ENCODE measurements at places on chromosomes 11 and 22.

DNA sequence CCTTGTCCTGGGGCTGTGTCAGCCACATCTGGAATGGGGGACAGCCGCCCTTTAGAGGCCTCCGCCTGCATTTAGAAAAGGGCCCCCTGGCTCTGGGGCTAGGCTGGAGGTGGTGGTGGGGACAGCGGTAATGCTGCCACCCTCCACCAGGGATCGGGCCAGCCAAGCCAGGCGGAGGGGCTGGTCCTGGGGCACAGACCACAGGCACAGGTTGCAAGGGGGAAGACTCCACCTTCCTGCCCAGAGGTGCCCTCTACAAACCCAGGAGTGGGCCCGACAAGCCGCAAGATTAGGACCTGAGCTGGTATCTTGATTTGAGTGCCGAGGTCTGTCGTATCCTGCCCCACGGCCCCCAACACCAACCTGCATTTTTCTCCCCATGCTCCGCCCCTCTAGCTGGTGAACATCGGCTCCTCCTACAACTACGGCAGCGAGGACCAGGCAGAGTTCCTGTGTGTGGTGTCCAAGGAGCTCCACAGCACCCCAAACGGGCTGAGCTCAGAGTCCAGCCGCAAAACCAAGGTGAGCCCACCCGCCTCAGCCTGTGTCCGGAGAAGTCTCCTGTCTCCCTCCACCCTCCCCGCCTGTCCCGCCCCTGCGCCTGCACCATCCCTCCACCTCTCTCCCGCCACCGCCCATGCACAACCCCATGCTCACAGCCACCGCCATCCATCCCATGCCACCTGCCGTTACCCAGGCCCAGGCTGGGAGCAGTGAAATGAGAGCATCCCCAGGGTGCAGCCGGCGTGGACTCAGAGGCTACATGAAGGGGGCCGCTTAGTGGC, 7.6 kb downstream of the KCTD17 start:
- DNase-seq, result no peak

DNA sequence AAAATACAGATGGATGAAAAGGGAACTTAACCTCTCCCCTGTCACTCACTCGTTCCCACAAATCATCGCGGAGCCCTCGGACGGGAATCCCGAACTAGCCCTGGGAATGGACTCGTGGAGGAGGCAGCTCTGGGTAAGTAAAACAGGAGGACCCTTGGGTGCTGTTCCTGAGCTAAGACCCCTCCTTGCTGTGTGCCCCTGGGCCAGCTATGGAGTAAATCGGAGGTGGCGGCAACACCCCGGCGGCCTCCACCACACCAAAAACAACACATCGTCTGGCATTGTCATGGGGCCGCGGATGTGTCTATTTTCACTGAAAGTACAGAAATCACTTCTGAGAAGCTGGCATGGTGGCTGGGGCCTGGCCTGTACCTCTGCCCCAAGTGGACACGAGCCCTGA, 12.1 kb downstream of the CPT1A start:
- no peak for DNase-seq

DNA sequence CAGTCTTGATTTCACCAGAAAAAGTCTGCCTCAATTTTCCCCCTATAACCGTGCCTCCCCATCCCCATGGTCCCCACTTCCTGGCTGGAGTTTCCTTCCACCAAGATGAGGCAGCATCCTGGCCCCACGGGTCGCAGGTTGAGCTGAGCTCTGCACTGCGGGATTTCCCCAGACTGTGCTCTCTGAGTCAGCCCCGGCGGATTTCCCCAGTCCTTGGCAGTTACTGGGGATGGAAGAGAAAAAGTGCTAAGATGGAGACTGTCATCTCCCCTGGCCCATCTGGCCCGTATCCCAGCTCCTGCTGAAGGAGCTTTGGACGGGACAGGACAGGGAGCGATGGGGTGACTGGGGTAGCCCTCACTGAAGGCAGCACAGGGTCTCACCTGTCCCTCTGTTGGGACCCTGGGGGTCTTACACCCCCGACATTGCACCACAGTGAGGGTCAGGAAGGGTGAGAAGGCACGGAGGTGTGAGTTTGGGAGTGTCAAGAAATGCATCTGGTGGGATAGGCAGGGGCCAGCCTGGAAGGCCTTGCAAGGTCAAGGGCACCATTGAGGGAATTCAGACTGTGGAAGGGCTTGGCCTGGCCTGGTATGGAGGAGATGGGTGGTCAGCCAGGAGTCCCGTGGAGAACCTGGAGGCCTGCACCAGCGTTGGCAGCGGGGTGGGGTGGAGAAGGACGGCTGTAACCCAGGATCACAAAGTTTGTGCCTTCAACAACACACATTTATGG, 36.5 kb downstream of the NADSYN1 start:
- no peak for DNase-seq

DNA sequence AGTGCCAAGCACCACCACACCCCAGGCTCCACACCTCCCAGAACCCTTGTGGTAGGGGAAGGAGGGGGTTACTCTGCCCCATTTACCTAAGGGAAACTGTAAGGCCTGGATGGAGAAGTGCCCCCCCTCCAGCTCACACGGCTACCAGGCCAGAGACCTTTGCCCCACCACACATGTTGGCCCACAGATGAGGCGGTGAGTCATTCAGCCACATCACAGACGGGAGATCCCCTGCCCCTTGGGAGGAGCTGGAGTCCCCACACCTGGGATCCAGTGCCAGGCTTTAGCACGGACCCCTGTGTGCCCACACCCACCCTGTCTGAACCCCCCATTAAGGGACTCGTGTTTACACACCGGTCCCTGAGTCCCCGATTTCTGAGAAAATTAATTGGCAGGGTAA, 24.9 kb downstream of the CDKN1C start:
- DNase-seq, result no peak

DNA sequence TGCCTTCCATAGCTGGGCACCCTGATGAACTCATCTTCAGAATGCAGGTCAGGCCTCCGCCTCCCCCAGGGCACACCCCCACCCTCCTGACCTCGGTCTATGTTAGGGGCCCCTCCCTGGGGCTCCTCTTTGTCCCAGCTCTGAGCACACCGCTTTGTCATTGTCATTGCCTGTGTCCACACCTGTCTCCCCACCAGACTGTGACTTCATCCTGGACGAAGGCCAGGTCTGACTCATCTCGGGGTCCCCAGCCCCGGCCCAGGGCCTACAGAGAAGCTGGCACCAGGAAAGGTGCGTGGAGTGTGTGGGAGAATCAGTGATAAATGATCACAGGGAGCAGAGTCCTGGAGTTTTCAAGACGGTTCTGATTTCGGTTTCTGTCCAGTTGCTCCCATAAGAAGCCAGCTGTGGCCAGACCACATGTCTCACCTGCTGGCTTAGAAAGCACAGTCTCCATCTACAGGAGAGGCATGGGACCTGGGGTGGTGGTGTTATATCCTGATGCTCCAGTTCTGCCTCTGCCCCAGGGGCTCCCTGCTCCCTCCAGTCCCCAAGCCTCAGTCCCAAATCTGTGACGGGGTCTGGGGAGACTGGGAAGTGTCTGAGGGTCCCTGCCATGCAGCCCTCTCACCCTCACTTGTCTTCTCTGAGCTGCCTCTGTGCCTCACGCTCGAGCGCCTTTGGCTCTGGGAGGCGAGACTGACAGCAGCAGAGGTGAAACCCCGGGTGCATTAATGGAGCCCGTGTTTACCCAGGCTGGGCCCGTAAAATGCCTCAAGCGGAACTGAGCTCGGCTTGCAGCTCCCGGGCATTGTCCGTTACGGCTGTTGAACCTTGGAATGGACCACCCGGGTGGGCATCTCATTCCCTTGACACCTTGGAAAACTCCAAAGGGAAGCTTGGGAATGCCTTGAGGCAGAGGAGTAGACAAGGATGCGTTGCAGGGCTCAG, 85.5 kb upstream of the WNT11 start:
- no peak for DNase-seq

- DNase-seq, result no peak
Measured at GRCh38 chr11:12017865-12018453, 9.5 kb upstream of the DKK3 start.

DNA sequence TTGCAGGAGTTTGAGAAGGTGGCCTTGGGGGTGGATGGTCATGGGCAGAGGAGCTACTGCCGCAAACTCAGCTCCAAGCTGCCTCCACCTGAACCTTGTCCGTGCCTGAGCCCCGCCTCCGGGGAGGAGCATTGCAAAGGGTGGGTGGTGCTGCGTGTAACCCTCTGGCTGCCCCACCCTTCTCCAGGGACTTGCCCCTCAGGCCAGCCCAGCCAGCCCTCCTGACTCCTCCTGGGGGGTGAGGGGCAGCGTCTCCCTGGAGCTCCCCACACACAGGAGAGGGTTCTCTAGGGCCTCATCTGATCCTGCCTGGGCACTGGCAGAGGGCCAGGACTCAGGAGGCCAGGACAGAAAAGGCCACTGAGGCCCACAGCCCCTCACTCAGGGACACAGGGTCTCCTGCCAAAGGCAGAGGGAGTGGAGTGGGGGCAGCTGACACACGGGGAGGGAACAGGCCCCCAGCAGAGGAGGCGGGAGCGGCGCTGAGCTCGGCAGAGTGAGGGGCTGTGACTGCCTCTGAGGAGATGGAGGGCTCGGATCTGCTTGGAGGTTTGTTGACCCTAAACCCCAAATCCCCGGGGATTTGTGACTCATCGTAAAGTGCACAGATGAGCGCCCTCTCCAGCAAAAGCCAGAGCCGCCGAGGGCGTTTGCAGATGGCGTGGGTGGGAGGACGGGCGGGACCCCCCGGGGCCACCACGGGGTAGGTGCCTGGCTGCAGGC, 12.8 kb downstream of the BRSK2 start:
- no peak for DNase-seq

DNA sequence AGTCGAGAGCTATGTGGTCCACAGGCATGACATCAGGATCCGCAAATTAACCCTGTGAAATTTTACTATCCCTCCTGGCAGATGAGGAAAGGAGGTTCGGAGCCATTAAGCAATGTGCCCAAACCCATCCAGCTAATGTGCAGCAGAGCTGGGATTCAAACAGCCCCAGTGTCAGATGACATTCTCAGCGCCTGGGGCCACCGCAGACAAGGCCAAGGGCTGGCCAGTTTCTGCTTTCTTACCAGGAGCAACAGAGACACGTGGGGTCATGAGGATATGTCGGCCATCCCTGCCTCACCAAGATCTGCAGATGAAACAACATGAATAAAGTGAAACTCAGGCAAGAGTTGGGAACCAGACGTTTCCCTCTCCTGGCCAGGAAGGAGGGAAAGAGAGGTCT, 110.2 kb downstream of the TENM4 start:
- DNase-seq, result no peak

DNA sequence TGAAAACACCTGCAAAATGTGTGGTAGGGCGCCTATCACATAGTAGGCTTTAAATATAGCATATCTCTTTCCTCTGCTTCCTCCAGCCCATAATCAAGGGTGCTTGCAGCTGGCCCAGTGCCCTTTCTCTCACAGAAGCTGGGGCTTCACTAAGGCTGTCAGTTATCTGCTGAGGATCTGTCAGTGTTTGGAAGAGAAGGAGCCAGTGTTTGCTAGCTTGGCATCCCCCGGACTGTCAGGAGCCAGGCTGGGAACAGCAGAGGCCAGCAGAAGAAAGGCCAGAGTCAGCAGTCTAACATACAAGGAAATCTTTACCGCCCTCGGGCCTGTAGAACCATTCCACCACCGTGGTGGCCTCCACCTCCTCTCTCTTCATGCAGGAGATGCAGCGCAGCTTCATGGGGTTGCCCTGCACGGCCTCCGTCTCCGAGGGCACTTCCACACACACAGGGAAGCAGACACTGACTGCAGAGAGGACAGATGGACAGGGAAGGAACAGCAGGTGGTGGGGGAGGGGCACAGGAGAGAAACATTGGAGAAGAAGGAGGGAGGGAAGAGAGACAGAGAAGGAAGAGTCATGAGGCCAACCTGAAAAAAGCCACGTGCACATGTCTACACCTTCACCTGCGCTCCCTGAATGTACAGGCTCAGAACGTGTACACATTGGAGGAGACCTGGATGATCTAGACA, 9.0 kb downstream of the SCN3B start:
- peak; percentile 24 for DNase-seq

- DNase-seq, result peak; percentile 85
Measured at GRCh38 chr11:2196970-2197770, 25.6 kb upstream of the TH start.

GRCh38 chr22:22410121-22410520, 98.4 kb downstream of the ZNF280B start:
- DNase-seq, result no peak

DNA sequence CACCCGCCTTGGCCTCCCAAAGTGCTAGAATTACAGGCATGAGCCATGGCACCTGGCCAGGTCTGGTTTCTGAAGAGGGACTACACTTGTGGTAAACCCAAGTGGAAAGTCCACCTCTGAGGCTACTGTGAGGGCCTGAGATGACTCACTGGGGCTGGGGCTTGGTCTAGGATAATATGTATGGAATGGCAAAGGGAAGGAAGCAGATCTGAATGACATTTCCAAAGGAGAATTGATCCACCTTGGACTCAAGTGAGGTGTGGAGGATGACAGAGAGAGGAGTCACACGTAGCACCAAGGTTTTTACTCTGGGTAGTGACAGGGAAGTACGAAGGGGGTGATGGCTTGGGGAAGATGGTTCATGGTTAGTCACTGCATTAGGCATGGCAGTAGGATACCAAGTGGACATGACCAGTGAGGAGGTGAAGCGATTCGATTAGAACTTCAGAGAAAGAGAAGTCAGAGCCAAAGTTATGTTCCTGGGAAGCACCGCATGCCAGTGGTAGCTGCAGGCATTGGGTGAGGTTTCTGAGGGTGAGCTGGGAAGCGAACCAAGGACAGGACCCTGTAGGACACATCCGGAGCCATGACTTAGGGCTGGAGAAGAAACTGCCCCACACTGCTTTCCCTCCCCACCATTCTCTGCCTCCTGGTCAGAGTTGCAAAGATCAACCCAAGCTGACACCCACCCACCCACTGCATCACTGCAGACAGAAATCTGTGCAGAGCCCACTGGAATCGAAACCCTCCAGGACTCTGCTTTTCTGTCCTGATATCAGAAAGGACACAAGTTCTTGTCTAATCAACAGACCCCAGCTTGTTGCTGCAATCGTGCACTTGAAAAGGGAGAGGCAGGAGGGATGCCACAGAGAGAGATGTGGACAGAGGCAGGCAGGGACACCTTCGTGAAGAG, 13.0 kb upstream of the BCL9L start:
- DNase-seq, result no peak

DNA sequence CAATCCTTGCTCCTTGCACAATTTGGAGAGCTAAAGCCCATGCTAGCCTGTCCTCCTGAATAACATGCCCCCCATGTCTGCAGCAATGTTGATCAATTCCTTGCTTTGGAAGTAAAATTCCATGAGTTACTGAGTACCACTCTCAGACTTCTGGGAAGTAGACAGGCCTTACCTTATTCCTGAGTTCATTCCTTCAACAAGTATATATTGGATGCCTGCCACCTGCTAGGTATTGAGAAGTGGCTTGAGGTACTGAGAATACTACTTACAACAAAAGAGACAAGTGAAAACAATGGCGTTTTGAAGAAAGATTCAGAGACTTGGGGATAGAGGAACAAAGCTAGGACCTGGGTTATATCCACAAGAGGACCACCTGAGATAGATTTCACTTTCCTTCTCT, 12.4 kb downstream of the PATE2 start:
- no peak for DNase-seq

GRCh38 chr11:94283678-94284077, 20.7 kb upstream of the IZUMO1R start:
- DNase-seq, result peak; percentile 21

DNA sequence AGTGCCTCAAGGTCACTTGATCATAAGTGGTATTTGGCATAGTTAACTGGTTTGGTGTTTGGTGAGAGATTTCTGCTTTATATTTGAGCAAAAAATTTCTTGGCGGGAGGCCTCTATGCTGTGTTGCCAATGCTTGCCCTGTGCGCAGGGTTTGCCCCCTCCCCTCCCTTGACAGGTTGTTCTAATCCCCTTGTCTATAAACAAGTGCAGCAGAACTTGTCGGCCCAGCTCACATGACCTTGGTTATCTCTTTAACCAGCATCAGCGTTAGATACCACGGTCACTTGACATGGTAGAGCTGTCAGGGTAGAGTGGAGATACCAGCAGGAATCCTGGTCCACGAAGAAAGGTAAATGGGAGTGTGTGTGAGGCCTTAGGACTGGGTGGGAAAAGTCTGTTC, 35.6 kb downstream of the MARK2 start:
- DNase-seq, result no peak
